ENCODE measurements at places on chromosomes 1 and 21.

DNA sequence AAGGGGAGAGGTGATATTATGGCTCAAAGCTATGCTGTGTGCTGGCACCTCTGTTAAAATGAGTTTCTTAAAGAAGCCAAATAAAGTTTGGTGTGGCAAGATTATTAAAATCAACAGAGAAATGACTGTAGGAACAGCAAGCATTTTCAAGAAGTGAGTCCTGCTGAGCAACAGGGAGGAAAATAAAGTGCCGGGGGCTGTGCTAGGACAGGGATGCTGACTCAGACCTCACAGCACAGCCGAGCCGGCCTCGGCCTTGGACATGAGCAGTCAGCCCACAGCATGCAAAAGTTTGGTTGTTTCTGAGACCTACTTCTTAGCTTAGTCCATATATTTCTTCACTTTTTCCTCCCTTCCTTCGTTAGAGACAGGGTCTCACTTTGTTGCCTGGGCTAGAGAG lies 19.2 kb downstream of the CNIH3 start:
- peaks cover 9% of the 10 kb centered on the region for H3K27me3 ChIP-seq
- no peak overlapping the region for H3K27ac ChIP-seq
- peaks cover 13% of the 10 kb centered on the region for H3K4me1 ChIP-seq
- H3K36me3 ChIP-seq = no peaks in the 10 kb centered on the region

DNA sequence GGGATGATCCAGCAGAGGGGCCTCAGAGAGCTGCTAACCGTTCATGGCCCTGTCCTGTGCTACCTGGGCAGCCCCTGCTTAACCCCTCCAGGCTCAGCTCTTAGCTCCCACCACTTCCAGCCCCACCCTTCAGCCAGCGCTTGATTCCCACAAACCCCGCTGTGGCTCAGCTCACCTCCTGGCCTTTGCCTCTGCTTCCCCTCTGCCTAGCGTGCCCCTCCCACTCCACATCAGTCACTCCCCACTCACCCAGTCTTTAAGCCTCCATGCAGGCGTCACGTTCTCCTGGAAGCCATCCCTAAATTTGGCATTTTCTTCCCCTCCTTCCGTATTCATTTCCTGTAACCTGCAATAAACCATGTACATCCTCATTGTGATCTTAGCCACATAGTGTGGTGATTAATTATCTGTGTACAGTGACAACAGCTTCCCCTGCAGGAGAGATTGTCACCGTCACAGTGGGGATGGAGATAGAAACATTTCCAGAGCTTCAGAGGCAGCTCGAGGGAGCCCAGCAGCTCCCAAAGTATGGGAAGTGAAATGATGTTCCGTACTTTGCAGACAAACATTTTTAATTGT lies 65.5 kb downstream of the EPHB2 start:
- no peaks in the 10 kb centered on the region for H3K4me1 ChIP-seq
- no peak overlapping the region for H3K27ac ChIP-seq
- H3K4me3 ChIP-seq = no peak overlapping the region
- no peaks in the 10 kb centered on the region for H3K27me3 ChIP-seq

GRCh38 chr1:6359216-6360116 lies 34.1 kb downstream of the ACOT7 start:
- peak overlapping the region; percentile 92 for H3K27ac ChIP-seq
- H3K4me1 ChIP-seq = peaks cover 18% of the 10 kb centered on the region
- H3K36me3 ChIP-seq = no peaks in the 10 kb centered on the region
- H3K4me3 ChIP-seq = peak overlapping the region; percentile 66

DNA sequence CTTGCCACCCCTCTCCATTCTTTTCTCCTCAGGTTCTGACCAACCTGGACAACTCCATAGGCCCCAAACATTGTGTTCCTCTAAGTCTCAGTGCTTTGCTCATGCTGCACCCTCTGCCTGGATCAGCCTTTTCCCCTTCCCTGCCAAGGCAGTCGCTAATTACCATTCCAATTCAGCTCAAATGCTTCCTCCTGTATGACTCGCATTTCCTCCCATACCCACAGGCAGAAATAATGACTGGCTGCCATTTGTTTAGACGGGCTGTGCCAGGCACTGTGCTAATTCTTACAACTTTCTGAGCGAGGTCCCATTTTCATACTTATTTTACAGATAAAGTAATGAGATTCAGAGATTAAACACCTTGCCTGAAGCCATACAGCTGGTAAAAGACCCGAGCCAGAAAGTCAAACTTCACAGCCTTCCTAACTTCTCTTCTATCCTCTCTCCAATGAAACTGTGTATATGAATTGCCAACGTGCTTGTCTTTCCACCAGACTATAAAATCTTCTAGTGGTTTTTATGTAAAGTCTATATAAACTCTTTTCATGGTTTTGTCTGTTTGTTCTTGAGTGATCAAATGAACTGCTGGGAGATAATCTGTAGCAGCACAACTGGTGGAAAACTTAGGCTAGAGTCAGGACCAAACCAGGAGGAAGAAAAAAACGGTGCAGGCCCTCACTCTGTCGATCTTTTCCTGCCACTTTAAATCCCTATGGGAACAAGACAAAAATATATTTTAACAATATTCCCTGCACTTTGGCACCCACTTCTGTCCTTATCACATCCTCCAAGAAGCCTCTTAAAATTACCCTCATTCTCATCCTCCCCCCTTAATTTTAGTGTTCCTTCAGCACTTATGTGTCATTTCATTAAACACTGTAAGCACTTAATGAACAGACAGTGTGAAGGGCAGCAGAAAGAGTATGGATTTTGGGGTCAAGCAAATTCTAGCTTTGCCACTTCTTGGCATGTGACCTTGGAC lies 33.7 kb downstream of the RAB3B start:
- no peaks in the 10 kb centered on the region for H3K4me1 ChIP-seq
- no peak for DNase-seq
- no peak overlapping the region for H3K27ac ChIP-seq
- no peaks in the 10 kb centered on the region for H3K36me3 ChIP-seq

- H3K36me3 ChIP-seq = no peaks in the 10 kb centered on the region
- no peaks in the 10 kb centered on the region for H3K4me1 ChIP-seq
- no peaks in the 10 kb centered on the region for H3K27me3 ChIP-seq
These were observed 50.4 kb downstream of the MIGA1 start for GRCh38 chr1:77829851-77830250.

DNA sequence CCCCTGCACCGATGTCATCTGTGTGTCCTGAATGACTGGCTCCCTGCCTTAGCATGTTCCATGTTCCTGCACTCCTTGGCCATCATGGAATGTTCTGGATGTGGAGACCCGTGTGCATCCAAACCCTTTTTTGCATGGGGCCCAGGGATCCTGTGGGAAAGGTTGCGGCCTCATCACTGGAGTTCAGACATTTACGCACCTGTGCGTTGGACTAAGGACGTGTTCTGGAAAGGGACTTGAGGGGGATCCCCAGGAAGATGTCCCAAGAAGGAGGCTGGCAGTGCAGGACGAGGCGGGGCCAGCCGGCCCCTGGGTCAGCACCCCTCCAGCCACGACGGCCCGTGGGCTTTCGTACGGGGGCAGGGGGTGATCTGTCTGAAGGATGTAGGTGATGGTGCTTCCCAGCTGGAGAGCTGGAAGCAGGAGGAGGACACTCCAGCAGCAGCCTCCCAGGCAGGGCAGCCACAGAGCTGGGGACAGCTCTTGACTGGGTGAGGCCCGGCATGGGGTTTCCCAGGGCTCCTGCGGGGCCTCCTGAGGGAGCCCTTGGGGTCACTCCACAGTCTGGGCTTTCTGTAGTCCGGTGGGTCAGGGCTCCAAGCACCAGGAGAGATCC lies 67.2 kb downstream of the SCCPDH start:
- DNase-seq = no peak
- no peaks in the 10 kb centered on the region for H3K4me1 ChIP-seq
- H3K4me3 ChIP-seq = no peak overlapping the region
- H3K27me3 ChIP-seq = no peaks in the 10 kb centered on the region

DNA sequence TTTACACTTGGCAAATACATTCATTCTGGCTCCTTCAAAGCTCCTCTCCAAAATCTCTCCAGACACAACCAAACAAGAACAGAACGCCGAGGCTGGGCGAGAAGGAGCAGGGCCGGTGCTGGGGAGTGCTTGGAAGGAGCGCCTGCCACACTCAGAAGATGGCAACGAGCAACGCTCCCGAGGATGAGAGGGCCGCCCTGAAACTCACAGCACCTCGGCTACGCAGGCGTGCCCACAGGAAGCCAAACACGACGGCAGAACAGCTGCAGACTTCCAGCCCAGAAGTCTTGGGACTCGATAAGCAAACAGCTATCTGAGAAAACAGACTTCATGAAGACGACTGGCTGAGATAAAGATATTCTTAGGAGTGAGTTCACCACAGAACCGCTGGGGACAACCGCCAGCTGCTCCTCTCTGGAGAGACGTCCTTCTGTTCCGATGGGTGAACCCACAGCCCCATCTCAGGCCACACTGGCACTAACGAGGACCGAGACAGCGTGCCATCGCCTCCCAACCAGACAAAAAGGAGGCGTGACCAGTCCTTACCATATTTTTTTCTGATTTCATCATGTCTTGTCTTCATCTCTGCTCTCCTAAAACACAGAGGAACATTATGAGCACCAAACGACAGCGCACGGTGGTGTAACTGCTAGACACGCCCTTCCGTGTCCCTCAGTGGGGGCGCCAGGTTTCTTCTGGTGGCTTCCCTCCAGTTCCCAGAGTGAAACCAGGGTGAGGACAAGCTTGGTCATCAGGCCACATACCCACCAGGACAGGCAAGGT lies 18.6 kb downstream of the PTTG1IP start:
- H3K36me3 ChIP-seq = peaks cover 9% of the 10 kb centered on the region
- H3K27ac ChIP-seq = peak overlapping the region; percentile 28
- no peak overlapping the region for H3K4me3 ChIP-seq
- DNase-seq = no peak
- no peaks in the 10 kb centered on the region for H3K27me3 ChIP-seq

DNA sequence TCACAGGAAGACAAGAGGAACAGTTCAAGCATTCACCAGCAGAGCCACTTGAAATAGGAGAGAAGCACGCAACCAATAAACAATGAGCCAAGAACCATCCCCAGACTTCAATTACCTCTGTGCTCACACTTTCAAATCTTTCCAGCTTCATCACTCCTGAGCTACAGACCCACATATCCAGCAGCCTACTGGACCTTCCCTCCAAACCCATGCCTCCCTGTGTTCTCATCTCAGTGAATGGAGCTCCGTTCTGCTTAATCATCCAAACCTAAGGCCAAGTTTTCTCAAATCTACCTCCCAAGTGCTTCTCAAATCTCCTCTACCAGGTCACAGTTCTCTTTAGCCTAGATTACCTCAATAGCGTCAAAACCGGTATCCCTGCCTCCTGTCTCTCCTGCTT lies 3.7 kb downstream of the PEF1 start:
- H3K4me1 ChIP-seq = peaks cover 52% of the 10 kb centered on the region
- H3K4me3 ChIP-seq = no peak overlapping the region

DNA sequence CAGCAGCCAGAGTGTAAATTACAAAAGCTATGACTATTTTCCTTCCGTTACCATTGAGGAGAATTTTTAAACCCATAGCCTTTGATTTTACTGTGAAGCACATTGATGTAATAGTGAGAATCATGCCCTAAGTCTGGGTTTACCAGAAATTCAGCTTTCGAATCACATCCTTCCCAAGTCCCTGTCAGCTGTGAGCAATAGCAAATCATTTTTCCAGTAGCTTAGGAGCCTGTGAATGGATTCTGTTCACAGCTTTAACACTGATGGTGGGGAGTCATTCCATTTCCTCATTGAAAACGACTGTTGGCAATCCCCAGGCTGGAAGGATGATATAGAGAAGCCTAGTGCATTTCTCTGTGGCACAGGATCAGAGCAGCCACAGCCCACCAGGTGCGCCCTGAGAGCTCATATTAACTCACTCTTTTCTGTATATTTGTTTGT lies 82.2 kb upstream of the C1orf105 start:
- H3K36me3 ChIP-seq = no peaks in the 10 kb centered on the region
- no peak overlapping the region for H3K27ac ChIP-seq
- H3K4me1 ChIP-seq = peaks cover 4% of the 10 kb centered on the region
- H3K27me3 ChIP-seq = no peaks in the 10 kb centered on the region
- DNase-seq = no peak

GRCh38 chr1:157307491-157307890 lies 169.3 kb upstream of the ETV3 start:
- DNase-seq = no peak
- no peak overlapping the region for H3K27ac ChIP-seq
- H3K36me3 ChIP-seq = no peaks in the 10 kb centered on the region
- no peak overlapping the region for H3K4me3 ChIP-seq

DNA sequence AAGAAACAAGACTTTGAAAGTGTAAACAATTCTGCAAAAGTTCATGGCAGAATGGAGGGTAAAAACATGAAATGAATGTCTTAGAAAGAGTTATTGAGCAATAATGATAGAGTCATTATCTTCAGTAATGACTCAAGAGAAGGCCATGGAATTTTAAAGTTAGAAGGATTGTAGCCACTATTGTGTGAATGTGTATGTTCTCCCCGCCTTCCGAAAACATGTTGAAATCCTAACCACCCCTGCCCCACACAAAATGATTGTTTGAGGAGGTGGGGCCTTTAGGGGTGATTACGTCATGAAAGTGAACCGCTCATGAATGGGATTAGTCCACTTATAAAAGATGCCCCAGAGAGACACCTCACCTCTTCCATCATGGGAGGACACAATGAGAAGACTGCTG lies 93.8 kb upstream of the CCDC190 start:
- H3K4me3 ChIP-seq = no peak overlapping the region
- no peak for DNase-seq
- H3K36me3 ChIP-seq = no peaks in the 10 kb centered on the region
- no peak overlapping the region for H3K27ac ChIP-seq

GRCh38 chr1:41917835-41918449 lies 780 bp downstream of the HIVEP3 start:
- peaks cover 62% of the 10 kb centered on the region for H3K4me1 ChIP-seq
- H3K27me3 ChIP-seq = no peaks in the 10 kb centered on the region
- peak overlapping the region; percentile 58 for H3K4me3 ChIP-seq
- H3K27ac ChIP-seq = peak overlapping the region; percentile 81
- no peak for DNase-seq
- H3K36me3 ChIP-seq = no peaks in the 10 kb centered on the region

GRCh38 chr1:3034162-3034561 lies 12.9 kb downstream of the ACTRT2 start:
- H3K36me3 ChIP-seq = no peaks in the 10 kb centered on the region
- H3K4me3 ChIP-seq = no peak overlapping the region
- H3K27ac ChIP-seq = no peak overlapping the region
- H3K27me3 ChIP-seq = no peaks in the 10 kb centered on the region
- peaks cover 44% of the 10 kb centered on the region for H3K4me1 ChIP-seq

DNA sequence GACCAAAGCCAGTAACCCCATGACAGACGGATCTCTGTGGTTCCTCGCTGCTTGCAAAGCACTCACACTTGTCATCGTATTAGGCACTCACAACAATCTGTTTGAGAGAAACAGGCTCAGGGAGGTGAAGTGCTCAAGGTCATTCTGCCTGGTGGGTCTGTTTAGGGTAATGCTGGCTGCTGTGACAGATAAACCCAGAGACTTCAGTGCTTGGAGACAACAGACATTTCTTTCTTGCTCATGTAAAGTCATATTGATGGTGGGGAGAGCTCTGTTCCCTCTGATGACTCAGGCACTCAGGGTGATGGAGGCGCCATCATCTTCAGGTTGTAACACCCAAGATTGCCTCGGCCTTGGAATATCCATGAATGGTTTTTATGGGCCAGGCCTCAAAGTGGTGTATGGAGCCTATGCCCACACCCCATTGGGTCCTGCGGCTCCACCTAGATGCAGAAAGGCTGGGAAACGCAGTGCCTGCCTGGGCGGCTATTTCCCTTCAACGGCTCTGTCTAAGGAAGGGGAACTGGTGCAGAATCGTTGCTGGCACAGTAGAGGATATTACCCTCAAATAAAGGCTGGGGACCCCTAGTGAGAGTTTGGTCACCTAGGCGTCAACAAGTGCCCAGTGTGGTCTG lies 71.6 kb upstream of the SELENON start:
- H3K4me3 ChIP-seq = no peak overlapping the region
- H3K4me1 ChIP-seq = peaks cover 29% of the 10 kb centered on the region
- no peak for DNase-seq
- H3K27ac ChIP-seq = no peak overlapping the region
- H3K27me3 ChIP-seq = no peaks in the 10 kb centered on the region
- H3K36me3 ChIP-seq = peaks cover 5% of the 10 kb centered on the region

Data from T-cell (primary cell).